ENCODE measurements at places on chromosomes 16 and 17.

DNA sequence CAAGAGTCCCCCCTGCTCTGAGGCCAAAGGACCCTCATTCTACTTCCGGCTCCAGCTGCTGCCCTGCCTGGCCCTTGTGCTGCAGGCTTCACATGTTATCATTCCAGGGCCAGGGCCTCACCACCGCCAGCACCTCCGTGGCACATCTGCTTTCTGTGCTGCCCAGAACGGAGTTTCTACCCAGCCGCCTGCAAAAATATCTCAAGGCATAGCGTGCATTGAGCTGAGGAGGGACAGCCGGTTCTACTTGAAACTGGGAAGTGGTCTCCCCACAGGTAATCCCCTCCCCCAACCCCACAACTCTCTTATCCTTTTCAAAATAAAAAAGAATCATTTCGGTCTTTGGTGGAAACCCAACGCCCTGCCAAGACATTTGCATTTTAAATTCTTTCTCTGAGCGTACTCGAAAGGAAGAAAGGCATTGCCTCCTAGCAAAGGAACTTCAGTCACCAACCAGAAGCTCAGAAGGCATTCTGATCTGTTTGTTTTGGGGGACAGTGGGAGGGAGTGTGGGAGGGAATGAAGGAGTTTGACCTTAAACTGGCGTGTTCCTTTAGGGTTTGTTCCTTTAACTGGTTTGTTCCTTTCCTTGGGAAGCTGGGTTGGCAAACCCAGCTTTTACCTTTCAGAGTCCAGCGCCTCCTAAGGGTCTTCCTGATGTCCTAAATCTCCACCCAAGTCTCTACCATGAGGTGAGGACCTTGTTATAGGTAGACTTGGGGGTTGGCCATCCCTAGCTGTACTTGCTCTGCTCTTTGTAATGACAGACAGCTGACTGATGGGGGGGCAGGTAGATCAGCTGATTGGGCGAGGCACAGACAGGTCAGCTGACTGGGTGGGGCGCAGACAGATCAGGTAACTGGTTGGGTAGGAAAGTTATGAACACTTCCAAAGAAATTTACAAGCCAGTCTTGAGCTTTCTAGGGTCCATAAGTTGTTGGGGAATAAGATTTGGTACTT is 33.4 kb upstream of the PIK3R6 start:
- DNase-seq = no peak

DNA sequence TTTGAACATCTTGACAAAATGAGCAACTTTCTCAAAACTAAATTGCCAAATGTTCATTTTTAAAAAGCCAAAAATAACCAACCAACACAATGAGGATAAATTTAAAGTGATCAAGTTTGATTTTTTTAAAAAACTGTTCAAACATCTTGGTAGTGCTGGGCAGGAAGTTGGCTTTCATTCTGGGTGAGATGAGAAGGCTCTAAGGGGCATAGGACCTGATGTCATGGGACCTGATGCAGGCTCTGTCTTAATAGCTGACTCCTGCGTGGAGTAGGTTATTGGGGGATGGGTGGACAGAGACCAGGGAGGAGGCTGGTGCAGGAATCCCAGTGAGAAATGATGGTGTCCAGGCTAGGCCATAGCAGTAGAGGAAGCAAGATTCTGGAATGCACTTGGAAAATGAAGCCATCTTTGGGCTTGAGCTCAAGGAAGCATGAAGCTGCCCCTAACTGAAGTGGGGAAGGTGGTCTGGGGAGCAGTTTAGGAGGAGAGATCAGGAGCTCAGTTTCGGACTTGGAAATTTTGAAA is 20.4 kb downstream of the NLRC5 start:
- DNase-seq = no peak

GRCh38 chr17:9672691-9673090 is 27.4 kb downstream of the USP43 start:
- peak; percentile 100 for DNase-seq

GRCh38 chr16:4511441-4512082 is 27.0 kb downstream of the CDIP1 start:
- DNase-seq = no peak

GRCh38 chr17:40326014-40326831 is 17.2 kb downstream of the RARA start:
- DNase-seq = no peak

DNA sequence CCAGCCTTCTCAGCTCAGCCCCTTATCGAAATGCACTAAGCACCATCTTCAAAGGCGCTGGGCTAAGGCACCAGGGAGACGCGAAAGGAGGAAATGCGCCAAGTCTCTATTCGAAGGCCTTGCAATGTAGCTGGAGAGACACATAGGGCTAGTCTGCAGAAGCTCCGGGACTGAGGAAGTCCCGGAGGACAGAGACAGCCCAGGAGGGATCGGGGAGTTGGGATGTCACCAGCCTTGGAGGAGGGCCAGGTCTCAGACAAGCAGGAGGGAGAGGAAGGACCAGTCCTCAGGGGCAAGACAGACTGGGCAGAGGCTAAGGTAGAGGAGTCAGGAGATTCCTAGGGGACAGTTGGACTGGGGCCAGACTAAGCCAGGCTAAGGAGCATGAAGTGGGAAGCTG is 8.5 kb downstream of the C17orf100 start:
- no peak for DNase-seq

DNA sequence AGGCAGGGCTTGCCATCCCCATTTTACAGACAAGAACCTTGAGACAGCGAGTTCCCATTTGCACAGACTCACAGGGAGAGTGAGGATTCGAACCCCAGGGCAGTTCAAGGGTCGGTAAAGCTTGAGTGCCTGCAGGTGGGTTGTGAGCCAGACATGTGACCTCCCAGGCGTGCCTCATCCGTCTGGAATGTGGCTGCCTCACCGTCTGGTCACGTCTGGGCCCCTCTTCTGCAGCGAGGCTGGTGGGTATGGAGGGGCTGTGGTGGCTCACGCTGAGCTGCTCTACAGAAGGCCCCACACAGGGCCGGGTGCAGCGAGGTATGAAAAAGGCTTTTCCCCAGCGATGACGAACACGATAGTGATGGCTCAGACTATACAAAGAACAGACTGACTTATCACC is 35.8 kb upstream of the LHX1 start:
- DNase-seq = peak; percentile 55

DNA sequence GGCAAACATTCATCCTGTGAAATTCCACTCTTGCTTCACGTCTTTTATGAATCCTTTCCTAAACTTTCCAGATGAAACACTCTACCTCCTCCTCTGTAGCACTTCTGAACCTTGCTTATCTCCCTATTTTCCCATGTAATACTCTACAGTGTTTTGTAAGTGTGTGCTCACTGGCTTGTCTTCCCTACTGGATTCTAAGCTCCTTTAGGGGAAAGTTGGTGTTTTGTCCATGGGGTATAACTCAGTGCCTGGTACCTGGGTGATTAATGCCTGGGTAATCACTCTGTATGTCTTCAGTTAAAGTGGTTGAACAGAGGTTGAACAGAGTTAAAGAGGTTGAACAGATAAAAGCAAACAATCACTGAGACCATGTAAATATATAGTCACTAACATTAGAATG is 3.8 kb upstream of the KAT7 start:
- no peak for DNase-seq

DNA sequence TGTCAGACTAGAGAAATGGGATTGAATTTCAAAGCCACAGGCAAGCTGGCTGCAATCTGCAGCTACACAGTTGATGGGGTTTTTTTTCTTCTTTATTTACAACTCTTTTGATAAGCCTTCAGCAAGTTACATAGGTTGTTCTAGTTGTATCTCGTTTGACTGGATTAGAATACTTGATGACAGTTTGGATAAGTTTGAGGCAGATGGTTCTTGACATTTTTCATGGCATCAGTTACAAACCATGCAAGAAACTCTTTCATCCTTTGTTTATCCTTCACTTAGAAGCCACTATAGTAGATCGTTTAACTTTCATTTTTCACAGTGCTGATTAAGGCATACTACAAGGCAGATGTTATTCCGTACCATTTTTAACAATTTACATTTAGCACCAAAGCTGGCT is 238.9 kb downstream of the TOX3 start:
- no peak for DNase-seq

DNA sequence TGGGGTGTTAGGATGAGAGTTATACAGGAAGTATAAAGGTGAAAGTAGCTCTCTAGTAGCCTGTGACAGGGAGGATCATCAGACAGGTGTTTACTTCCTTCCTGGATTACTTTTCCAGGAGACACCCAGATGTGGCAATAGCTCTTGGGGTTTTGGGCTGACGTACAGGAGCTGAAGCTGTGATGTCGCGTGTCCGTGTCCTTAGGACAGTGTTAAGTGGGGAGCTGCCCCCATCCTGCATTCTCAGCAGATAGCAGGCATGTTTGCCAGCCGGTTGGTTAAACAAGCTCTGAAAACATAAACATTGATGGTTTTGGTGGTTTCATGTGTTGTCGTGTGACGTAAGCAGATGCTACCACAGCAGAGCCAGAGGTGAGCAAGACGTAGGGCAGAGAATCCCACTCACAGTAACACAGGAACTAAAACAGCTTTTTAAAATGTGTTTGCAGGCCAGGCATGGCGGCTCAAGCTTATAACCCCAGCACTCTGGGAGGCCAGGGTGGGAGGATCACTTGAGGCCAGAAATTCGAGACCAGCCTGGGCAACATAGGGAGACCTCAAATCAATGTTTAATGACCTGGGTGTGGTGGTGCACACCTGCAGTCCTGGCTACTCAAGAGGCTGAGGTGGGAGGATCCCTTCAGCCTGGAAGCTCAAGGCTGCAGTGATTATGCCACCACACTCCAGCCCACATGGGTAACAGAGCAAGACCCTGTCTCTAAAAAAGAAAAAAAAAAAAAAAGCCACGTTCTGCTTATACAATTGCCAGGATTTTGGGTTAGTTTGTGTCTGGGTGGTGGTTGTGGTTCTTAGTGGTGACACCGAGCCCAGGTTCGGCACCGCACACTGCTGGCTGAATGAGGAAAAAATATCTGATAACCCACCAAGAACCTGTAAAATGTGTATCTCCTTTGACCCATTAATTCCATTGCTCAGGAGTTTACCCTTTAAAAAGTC is 18.2 kb upstream of the IL17C start:
- no peak for DNase-seq

DNA sequence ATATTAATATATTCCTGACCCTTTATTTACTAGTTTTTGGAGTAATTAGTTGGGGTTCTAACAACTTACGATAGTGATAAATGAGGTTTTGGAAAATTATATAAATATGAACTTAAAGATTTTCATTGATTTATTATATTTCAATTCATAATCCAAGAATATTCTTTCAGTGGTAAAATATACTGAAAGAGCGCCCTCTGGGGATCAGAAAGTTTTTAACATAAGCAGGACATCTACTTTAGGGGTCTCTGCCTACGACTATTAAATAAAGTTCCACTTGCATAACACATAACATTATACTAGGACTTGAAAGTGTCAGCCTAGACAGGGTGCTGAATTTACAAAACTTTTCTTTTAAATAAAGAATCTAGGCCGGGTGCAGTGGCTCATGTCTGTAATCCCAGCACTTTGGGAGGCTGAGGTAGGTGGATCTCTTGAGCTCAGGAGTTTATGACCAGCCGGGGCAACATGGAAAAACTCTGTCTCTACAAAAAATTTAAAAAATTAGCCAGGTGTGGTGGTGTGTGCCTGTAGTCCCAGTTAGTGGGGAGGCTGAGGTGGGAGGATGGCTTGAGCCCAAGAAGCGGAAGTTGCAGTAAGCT is 15.6 kb downstream of the RFWD3 start:
- DNase-seq = no peak

GRCh38 chr17:17381446-17382064 is 78.4 kb downstream of the NT5M start:
- no peak for DNase-seq

DNA sequence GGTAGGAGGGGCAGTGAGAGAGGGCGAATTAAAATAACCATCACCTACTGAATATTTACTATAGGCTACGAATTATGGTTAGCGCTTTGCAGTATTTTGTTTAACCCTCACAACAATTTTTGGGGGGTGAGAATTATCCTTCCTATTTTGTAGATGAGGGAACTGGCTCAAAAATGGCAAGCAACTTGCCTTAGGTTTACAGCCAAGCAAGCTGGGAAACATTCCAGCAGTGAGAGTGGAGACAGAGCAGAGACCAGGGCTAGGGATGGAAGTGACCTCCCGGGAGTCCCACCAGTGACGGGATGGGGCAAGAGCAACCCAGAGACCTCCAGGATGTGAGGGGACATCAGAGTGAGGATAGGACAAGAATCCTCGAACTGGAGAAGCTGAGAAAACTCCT is 352 bp upstream of the VMO1 start:
- DNase-seq = no peak

- DNase-seq = no peak
Observed at GRCh38 chr16:57147381-57148221, 38.2 kb downstream of the PSME3IP1 start.

GRCh38 chr16:67206838-67207248 is 7.9 kb downstream of the ELMO3 start:
- DNase-seq = peak; percentile 100

GRCh38 chr17:12727881-12728280 is 61.4 kb upstream of the ARHGAP44 start:
- no peak for DNase-seq

DNA sequence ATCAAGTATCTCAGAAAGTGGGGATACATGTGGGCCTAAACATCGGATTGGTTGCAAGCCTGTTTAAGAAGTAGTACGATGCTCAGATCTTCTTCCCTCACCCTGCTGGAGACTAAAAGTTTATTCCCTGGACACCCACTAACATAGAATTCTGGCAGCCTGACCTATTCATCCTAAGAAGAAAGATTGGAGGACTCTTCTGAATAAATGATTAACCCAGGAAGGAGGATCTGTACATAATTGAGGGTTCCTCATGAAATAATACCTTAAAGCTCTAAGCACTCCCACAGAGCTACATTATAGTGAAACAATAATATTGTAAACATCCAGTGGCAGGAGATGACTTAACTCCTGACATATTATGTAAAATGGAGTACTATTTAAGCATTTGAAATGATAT is 111.7 kb downstream of the NLK start:
- no peak for DNase-seq

DNA sequence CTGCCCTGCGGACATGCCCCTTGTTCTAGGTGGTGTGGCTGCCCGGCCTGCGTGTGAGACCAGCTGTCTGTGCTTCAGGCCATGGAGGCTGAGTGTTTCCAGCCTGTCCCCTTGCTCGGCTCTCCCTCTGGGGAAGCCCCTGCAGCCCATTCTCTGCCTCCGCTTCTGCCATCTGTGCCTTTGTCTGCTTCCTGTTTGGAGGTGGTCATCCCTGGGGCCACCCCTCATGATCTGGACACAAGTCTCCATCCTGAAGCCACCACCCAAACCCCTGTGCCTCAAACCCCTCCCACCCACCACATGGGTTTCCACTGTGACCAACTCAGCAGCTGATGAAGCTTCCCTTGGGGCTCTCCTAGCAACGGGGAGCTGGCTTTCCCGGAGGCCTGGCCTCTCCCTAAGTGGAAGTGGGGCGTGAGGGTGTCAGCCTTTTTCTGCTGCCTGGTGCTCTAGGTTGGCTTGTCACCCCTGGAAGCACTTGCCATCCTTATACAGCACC is 184.9 kb downstream of the SEC14L1 start:
- DNase-seq = no peak

DNA sequence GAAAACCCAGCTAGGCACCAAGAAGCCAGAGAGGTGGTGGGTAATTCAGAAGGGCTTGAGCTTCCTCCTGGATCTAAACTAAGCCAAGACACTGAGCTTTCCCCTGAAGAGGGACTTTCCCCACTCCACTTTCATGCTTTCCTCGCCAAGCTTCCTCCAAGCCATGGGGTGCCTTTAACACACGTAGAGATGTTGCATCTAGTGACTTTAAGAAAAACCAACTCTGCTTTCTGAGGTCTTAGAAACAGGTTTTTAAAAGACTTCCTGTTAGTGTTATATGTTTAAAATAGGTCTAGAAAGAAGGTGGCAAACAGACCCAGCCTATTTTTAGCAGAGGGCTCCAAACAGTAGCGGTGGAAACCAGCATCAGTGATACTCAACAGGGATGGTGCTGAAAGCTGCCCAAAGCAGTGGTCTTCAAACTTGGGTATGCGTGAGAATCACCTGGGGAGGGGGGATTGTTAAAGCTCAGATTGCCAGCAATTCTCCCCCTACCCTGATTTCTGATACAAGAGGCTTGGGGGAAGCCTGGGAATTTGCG is 585.6 kb downstream of the CDH13 start:
- no peak for DNase-seq

Measured in trophoblast cell (in vitro differentiated cells and primary cell).